ENCODE measurements at places on chromosomes 5 and 9.

GRCh38 chr9:97382099-97382718 is 29.7 kb upstream of the TDRD7 start:
- ATAC-seq, result no peak

DNA sequence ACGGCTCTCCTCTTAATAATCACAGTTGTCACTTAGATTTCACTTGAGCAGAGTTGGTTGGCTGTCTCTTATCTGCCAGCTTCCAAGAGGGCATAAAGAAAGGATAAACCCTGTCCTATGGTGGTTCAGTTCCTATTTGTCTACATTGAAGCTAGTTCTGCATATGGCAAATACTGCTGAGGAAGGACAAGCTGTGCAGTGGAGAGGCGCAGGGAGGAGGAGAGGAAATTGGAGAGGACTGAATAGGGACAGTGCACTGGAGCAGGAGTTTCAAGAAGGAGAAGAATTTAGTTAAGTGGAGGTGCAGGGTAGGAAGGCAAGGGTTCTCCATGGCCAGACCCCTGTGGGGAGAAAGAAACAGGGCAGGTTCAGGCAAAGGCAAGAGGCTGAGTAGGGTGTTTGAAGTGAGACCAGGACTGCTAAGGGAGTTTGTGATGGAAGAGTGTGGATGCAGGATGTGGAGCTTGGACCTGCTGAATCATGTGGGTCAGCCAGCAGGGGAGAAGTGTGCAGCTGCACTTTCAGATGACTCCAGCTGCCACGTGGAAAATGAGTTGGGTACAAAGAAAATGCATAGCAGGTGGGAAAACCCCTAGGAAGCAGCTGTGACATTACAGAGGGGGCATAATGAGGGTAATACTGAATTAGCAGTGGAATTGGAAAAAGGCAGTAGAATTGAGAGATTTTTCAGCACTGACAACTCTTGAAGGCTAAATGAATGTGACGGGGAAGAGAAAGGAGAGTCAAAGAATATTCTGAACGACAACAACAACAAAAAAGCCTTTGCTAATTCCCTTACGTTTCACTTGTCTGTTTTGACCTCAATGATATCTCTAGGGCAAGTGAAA is 66.8 kb downstream of the MAMDC2 start:
- ATAC-seq, result peak; percentile 13

GRCh38 chr5:100446879-100447430 is 88.2 kb upstream of the FAM174A start:
- ATAC-seq, result peak; percentile 42

- ATAC-seq, result no peak
Measured at GRCh38 chr9:124270504-124271335, 13.0 kb downstream of the NEK6 start.

GRCh38 chr9:122031157-122031556 is 62.0 kb downstream of the TTLL11 start:
- ATAC-seq, result no peak

- peak; percentile 37 for ATAC-seq
Measured at GRCh38 chr5:72511366-72511765, 4.2 kb upstream of the ZNF366 start.

GRCh38 chr5:142542906-142543305 is 143.0 kb downstream of the FGF1 start:
- peak; percentile 37 for ATAC-seq

DNA sequence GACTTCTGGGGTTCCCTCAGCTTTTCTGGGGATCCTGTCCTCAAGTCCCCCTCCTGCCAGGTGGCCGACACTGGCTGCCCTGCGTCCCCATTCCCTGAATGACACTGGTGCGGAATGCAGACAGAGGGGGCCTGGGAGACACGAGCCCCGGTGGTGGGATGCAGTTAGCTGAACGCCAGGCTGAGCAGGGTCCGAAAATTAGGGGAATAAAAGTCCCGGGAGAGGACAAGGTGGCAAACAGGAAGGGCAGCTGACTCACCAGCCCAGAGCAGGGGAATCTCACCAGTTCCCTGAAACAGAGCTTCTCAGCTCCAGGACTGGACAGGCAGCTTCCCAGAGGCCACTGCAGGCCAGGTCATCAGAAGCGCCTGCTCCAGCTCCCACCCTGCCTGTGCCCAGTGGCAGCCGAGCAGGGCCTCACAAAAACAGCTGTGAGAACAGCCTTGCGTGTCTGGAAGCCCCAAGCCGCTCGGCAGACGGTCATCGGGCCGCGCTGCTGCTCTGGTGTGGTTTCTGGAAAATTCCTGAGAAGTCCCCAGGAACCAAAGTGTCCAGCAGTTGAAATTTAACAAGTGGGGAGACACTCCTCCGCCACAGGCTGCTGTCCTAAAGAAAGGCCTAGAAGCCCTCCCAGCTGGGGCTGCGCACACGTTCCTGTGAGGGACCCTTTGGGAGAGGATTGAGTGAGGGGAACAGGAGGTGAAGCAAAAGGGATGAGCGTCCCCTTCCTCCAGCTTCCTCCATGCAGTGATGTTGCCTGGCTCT is 47.6 kb upstream of the EXOC3 start:
- peak; percentile 70 for ATAC-seq

GRCh38 chr5:9395706-9396105 is 150.2 kb downstream of the SEMA5A start:
- ATAC-seq, result no peak

DNA sequence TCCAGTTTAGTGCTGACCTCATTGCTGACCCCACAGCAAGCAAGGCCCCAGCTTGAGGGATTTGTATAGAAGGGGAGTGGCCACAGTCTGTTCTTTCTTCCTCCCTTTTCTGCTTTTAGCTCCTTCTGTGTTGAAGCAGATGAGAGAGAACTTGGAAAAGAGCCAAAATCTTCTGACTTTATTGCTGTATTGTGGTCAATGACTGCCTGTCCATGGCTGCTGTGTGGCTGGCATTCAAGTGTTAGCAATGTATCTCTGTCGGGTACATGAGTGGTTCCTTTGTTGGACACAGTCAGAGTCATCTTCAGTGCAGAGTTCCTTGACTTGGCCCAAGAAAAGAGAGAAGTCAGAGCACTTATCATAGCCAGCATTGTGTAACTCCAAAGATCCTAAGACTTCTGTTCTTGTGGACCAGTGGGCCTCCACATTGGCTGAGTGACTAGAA is 154.1 kb downstream of the LRRC70 start:
- ATAC-seq, result no peak

DNA sequence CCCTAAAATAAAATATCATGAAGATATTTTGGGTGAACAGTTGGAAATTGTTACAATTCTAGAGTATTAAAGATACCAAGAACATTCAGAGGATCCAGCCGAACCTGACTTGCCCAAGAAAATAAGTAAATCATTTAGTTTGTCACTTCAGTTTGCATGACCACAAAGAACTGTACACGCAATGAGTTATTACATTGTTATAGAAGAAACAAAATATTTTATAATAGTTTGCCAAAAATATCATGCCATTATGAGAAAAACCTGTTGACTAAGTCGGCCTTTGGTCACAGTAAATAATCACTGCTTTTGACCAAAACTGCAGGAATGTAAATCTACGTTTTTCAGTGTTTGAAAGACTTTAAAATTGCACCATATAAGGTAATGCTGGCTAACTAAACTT is 27.9 kb downstream of the TRIO start:
- ATAC-seq, result no peak

DNA sequence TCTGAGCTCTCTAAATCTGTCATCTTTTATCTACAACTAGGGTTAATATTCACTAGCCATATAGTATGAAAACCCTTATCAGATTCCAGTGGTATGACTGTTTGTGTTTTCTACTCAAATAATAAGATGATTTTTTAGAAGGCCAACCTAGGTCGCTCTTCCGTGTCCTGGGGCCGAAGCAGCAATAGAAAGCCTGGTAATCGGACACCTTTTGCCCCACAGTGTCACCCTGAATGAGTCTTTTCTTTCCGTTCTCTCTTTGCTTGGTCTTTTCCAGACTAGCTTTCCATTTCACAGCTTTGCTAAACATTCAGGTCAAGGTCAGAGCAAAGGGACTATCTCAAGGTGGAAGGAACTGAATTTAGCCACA is 243.3 kb upstream of the ANKRD55 start:
- no peak for ATAC-seq

DNA sequence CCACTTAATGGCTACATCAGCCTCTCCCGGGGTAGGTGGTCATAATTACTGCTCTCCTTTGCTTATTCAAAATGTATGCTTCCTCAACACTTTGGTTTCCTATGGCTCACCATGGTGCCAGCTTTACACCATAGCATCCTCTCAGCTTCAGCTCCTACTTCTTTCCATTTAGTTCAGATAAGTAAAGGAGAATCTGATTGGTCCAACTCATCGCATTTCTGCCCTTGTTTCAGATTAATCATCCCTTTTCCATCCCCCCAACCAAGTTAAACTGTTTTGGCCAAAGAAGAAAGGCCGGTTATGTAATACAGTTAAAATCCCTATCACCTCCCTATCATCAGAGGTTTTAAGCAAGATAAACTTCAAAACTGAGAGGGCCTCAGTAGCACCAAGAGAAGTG is 130.5 kb downstream of the CETN3 start:
- no peak for ATAC-seq

- ATAC-seq, result no peak
Measured at GRCh38 chr5:135473956-135474670, 22.0 kb upstream of the TIFAB start.

DNA sequence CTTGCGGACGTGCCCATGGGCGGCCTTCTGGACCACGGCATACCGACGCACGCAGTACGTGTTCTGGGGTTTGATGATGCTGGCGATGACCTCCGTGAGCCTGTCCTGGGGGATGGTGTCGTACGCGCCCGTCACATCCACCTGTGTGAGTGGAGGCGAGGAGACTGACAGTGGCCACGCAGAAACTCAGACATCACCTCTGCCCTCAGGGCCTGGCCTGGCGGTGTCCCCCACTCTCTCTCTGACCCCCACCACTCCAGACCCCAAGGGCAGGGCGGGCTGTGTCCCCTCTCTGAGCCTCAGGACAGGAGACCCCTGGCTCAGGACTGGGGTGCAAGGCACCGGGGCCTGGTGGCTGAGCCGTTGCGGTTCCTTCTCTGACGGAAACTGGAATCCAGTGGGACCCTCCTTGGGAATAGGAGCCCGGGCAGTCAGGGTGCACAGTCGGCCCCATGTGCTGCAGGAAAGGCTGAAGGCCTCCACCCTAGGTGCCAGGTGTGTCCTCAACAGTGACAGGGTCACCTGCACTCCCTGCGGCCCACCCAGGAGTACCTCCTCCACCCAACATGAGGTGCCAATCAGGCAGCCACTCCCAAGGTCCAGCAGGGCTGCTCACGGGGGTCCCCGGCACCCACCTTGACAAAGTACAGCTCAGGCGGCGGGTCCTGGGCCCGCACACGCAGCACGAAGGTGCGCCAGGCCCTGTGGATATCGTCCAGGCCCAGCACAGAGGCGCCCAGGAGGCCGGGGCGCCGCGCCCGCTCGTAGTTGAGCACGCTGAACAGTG is 16.0 kb downstream of the TERT start:
- no peak for ATAC-seq

DNA sequence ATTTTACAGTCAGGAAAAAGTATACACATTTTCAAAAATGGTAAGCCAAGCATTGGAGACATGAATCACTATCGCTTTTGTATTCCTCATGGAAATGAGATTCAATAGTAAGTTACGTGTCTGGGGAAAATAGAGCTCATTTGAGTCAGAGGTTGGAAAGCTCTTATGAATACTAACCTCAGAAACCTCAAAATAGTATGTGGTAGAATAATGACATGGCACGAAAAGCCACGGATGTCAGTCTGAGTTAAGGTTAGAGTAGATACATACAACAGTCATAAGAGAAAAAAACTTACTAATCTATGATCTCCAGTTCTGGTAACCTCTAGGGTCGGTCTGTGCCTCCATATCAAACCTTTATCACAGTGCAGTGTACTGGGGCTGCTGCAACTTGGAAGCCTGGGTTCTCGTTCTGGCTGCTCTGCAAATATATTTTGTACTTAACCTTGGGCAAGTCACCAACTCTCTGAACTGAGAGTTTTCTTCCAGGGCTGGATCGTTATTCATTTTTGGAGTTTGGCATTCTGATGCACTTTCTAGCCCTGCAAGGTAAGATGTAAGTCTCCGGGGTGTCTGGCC is 31.8 kb downstream of the MAP1B start:
- peak; percentile 58 for ATAC-seq

DNA sequence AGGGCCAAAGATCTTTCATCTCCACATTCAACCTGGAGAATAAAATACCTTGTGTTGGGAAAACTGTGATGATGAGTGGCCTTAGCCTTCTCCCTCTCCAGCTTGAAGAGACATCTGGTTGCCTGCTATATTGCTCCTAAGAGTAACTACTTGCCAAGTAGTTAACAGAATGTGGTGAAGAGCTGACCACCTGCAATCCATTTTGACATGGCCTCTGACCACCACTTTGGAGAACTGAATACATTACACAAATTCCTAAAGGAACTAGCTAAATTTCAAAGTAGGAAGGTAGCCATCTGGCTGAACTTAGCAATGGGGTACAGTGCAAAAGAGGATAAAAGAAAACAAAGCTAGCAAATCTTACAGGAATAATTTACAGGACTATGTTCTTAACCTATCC is 7.2 kb downstream of the TBCA start:
- no peak for ATAC-seq

- peak; percentile 76 for ATAC-seq
Measured at GRCh38 chr9:10268531-10269485, 344.0 kb downstream of the PTPRD start.

DNA sequence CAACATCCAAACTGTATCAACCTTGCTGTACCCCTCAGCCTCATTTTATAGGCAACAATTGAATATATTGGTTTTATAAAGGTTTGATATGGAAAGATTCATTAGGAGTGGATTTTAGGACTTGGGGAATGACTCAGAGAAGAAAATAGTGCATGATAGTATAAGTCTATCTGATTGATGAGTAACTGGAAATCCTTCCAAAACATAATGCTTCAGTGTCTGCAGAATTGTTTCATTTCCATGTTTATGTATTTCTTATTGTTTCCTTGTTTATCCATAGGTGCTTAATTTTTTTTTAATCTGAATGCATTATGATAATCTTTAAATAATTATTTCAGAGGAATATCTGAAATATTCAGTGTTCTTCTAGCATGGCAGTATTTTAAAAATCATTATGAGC is 12.6 kb downstream of the JAK2 start:
- ATAC-seq, result no peak

- peak; percentile 77 for ATAC-seq
Measured at GRCh38 chr9:76321195-76321828, 72.9 kb downstream of the RFK start.

- no peak for ATAC-seq
Measured at GRCh38 chr5:170523830-170524229, 20.0 kb downstream of the KCNIP1 start.

- ATAC-seq, result peak; percentile 36
Measured at GRCh38 chr5:78886341-78887230, 98.5 kb downstream of the ARSB start.

- ATAC-seq, result peak; percentile 84
Measured at GRCh38 chr9:34612788-34613390, 992 bp upstream of the RPP25L start.

GRCh38 chr9:91935066-91935749 is 14.8 kb downstream of the ROR2 start:
- ATAC-seq, result no peak

GRCh38 chr5:8615142-8615858 is 746.4 kb downstream of the MTRR start:
- no peak for ATAC-seq

- peak; percentile 33 for ATAC-seq
Measured at GRCh38 chr9:114225561-114226212, 70.3 kb downstream of the COL27A1 start.

- no peak for ATAC-seq
Measured at GRCh38 chr9:95415158-95415557, 97.6 kb upstream of the FANCC start.

- no peak for ATAC-seq
Measured at GRCh38 chr5:22070186-22070728, 782.9 kb downstream of the CDH12 start.

GRCh38 chr5:116763987-116764866 is 189.6 kb upstream of the SEMA6A start:
- no peak for ATAC-seq
